ENCODE measurements at places on chromosomes 11 and 22.

DNA sequence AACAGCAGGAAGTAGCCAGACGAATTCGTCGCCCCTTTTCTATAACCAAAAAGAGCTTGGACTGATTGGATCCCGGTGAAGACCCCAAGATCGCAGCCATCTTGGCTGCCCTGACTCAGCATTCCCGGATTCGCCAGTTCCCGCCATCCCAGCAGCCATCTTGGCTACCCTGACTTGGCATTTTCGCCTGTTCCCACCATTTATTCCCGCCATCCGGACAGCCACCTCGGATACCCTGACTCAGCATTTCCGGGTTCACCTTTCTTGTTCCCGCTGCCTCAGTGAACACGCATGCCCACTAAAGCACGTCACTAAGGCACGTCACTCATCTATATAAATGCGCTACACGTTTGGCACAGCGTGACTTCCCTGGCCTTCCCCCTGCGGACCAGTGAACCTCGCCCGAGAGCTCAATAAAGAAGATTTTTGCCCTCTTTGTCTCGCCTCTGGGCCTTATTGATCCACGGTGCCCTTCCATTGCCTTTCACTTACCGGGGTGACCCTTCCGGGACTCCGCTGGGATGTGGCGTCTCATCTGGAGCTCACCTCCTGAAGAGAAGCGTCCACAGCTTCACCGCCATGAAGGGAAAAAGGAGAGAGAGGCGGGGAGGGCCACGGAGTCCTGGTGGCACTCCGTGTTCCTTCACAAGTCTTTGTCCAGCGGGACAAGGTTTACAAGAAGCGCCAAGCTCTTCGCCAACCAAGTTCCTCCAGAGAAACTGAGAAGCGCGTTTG, 4.0 kb upstream of the OR56A3 start:
- no peak for DNase-seq

DNA sequence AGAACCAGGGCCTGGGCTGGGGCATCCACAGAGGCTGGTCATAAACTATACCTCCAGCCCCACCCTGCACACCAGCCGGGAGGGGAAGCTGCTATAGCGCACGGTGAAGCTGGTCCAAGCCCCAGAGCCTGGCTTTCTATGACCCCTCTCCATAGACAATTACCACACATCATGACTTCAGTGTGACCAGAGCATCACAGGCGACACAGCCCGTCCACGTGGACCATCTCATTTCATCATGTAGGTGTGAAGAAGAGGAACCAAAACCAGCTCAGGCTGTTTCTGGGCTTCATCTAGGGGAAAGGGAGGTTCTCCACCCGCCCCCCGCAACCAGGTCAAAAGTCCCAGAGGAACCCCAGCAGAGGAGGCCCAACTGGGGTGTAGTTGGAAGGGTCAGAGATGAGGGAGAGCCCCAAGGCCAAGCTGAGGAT, 3.0 kb downstream of the CXCR5 start:
- no peak for DNase-seq

- DNase-seq = no peak
Observed at GRCh38 chr11:65891219-65892136, 1.0 kb downstream of the CCDC85B start.

GRCh38 chr11:12599408-12600143, 74.6 kb upstream of the TEAD1 start:
- no peak for DNase-seq

DNA sequence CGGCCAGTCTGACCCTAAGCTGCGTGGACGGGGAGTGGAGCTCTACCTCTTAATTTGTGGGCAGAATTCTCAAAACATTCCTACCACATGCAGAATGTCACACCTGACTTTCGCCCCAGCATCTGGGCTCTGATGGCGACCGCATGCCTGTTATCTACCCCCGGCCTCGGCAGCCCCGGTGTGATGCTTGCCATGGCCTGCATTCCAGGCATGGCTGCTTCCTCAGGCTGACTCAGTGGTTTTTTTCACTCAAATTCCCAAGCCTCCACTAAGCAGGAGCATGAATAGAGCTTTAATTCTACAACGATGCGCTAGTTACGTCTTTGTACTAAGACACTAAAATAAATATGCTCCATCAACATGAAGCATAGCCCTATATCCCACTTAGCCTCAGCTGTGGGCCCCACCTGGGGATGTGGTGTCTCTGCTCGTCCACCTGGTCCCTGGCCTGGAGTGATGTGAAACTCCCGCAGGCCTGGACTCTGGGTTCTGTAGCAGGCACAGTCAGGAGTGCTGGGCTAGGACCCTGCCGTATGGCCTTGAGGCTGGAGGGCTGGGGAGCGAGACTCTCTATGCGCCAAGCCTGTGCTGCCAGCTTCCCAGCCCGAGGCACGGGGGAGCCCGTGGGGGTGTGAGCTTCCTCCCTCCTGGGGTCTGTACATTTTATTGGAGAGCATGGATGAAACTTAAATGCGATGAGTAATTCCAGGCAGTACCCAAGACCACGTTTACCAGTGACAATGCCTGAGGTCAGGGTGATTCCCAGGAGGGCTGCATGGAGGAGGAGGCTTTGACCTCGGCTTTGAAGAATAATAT, 153.2 kb downstream of the CTTN start:
- no peak for DNase-seq

- DNase-seq = no peak
Observed at GRCh38 chr11:80958361-80958760, 1517.5 kb upstream of the TENM4 start.

DNA sequence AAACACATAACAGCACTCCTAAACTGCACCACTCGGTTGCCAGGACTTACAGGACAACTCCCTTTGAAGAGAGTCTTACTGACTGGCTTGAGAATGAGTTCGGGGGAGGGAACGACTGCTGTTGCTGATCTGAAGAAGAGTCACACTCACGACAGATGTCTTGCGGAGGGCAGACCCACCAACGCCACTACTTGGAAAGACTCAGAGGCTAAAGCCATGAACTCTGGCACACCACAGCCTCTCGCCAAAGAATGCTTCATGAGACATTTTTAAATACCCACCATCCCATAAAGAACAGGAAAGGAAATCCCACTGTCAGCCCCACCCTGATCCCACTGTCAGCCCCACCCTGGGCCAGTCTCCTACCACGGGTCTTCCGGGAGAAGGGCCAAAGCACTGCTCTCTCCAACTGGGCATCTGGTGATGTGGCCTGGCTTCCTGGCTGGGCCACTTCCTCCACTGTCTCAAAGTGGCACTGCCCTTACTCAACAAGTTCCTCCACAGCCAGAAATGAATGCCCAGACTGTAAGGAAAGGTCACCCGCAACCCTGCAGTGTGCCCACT, 73.6 kb downstream of the MICAL3 start:
- no peak for DNase-seq

GRCh38 chr22:47209040-47209514, 446.6 kb downstream of the TBC1D22A start:
- DNase-seq = no peak

DNA sequence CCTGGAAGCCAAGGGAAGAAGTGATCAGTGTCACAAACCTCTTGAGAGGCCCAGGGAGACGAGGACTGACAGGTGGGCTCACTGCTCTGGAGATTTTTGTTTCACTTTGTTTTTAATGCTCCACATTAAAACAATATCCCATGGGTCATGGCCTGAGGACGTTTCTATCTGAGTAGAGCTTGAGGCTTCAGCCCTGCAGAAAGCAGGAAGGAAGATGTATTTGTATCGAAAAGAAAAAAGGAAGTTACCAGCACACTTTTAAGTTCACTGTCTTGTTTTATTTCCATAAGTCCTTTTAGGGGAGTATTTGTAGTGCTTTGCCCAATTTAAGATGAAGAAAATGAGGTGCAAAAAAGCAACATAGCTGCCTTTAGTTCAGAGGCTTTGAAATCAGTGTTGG, 191.1 kb downstream of the GRIK4 start:
- DNase-seq = no peak

DNA sequence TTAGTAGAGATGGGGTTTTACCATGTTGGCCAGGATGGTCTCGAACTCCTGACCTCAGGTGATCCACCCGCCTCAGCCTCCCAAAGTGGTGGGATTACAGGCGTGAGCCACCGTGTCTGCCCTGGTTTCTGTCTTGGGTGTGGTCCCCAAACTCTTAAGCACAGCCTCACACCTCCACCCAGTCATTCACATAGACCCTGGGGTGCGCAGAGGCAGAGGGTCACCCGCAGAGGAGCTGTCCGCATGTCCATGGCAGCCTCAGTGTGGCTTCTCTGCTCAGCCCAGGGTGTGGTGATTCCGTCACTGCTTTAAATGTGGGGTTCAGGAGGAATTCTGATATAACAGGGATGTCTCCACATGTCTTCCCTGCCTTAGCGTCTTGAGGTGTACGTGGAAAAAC, 48.5 kb upstream of the PRODH start:
- no peak for DNase-seq

GRCh38 chr11:79071190-79071589, 369.6 kb downstream of the TENM4 start:
- DNase-seq = no peak

- no peak for DNase-seq
Observed at GRCh38 chr22:48948575-48949170, 879.0 kb downstream of the BRD1 start.

- no peak for DNase-seq
Observed at GRCh38 chr11:113831314-113831713, 44.1 kb downstream of the USP28 start.

- no peak for DNase-seq
Observed at GRCh38 chr11:30128269-30128932, 102.4 kb upstream of the FSHB start.

DNA sequence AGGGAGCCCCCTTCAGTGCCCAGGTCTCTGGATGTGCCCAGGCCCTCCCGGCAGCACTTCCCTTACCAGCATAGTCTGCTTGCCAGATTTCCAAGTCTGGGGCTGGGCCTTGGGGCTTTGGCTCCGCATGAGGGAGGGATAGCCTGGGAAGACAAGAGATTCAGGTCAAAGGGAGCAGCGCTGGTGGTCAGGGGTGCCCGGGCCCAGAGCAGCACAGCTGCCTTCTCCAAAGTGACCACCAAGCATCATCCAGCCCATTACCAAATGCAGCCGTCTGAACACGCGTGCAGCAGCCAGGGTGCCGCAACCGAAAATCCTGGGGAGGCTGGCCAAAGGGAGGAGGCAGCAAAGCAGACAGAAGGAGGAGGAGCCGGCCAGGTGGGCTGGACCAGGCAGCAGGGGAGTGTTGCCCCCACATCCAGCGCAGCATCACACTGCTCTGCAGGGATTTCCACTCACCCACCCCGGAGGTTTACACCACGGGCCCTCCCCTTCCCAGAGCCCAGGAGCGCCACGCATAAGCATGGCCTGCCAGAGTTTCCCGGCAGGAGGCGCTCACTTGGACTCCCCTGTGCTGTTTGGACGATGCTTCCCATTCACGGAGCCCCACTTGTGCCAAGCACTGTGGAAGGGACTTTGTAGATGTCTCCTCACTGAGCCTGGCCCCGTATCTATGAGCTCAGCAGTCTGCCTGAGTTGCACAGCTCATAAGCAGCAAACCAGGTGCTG, 22.5 kb downstream of the TRIM29 start:
- DNase-seq = no peak

GRCh38 chr11:14942745-14943144, 29.4 kb downstream of the CALCA start:
- no peak for DNase-seq

DNA sequence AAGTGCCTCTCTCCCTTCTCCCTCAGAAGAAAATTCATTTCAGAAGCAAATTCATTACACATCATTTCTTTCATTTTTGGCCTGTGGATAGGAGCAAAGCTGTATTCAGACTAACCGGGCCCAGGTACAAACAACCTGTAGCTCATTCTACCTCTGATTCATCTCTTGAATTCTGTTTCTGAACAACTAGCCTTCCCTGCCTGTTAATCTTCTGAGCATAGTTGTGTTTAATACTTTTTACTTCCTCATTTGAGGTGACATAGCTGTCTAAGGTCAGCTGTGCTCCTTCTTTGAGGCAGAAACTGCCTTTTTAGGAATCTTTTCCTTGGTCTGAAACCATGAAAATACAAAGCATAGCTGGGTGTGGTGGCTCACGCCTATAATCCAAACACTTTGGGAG, 12.6 kb upstream of the IL18BP start:
- no peak for DNase-seq

DNA sequence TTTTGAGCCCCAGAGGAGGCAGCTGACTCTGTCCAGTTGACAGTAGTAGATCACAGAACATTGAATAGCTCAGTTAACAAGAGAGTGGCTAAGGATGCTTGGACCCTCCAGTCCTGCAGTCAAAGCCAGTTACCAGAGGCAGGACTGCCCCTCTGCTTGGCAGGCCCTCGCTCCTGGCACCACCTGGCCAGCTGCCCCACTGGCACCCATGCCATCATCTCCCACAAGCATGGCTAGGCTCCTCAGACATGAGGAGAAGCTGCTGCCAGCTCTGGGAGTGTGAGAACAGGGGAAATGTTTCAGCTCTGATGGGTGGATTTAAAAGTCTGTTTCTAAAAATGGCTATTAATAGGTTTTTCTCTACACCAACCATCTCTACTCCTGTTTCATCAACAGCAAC, 13.9 kb downstream of the ME3 start:
- DNase-seq = no peak

DNA sequence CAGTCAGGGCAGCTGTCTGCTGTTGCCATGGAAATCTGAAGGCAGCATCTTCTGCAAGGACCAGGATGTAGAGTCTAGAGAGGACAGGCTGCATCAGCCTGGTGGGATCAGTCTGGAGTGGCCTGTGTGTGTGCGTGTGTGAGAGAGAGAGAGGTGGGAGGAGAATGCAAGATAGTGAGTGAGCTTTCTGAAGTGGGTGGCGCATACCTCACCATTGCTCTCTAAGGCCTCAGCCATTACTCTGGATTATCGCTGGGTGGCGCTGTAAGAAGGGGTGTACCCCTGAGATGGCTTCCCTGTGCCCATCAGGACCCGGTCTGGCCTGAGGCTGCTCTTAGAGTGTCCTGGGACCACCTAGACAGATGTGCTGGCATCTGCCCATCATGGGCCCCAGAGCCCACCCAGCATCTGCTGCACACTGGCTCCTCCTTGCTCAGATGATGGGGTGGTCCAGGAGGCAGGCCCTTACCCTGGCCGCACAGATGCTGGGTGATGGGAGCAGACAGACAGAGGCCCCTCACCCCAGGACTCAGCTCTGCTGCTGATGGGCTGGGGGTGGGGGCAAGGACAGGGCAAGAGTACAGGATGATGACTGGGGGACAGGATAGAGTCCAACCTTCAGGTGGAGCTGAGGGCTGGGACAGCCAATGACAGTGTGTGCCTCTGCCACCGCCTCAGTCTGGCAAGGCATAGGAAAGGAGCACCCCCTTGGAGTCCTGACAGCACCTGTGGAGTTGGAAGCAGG, 25.7 kb upstream of the TUB start:
- no peak for DNase-seq

DNA sequence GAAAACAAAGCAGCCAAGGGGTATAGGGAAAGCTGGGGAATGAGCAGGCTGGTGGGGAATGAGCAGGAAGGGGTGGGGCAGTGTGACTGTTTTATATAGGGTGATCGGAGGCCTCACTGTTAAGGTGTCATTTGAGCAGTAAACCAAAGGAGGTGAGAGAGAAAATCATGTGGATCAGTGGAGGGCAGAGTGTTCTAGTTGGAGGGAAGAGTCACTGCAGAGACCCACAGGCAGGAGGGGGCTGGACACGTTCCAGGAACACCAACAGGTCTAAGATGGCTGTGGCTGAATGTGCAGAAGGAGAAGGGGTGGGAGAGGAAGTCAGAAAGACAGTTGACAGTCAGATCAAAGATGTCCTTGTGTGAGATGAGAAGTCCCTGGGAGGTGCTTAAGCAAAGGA, 103.8 kb downstream of the ENTHD1 start:
- no peak for DNase-seq

GRCh38 chr11:21323617-21324016, 654.2 kb downstream of the NELL1 start:
- no peak for DNase-seq
